Breast epithelium (tissue), 4 donors: ENCODE measurements at places on chromosomes 5 and 9.

- H3K27me3 ChIP-seq, result no peaks in the 10 kb centered on the region
- no peak overlapping the region for H3K4me3 ChIP-seq
- no peak for DNase-seq
- no peaks in the 10 kb centered on the region for H3K36me3 ChIP-seq
- no peak overlapping the region for H3K27ac ChIP-seq
Measured at GRCh38 chr5:111563031-111563822, 50.9 kb upstream of the STARD4 start.

GRCh38 chr9:14071484-14071883 is 242.5 kb downstream of the NFIB start:
- DNase-seq, result no peak
- no peaks in the 10 kb centered on the region for H3K4me1 ChIP-seq
- H3K27ac ChIP-seq, result no peak overlapping the region
- no peaks in the 10 kb centered on the region for H3K27me3 ChIP-seq
- no peaks in the 10 kb centered on the region for H3K36me3 ChIP-seq

DNA sequence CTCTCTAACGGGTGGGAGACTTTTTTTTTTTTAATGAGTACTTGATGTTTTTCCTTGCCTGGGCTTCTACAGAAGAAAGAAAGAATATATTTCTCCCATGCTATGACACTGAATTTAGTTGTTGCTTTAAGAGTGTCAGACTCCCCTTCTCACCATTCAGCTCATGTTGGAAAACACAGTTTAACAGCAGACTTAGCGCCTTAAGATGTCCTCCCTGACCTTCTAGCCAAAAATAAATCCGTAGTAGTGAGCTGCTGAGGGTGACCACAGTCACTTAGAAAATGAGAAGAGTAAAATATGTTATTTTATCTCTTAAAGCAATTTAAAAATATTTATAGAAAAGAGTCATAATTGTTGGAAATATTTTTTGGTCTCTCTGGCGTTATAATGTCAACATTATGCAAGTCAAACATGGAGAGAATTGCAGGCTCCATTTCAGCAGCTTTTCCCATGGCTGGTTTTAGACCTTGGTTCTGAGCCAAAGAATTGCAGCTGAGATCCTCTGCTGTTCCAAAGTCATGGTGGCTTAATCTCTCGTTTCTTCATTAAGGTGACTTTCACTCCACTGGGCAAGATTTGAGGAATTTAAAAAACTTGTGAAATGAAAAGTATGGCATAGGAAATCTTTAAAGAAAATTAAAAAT is 143.5 kb downstream of the GHR start:
- no peaks in the 10 kb centered on the region for H3K36me3 ChIP-seq
- no peak for DNase-seq
- H3K4me3 ChIP-seq, result no peak overlapping the region
- peaks cover 3% of the 10 kb centered on the region for H3K4me1 ChIP-seq
- H3K27ac ChIP-seq, result no peak overlapping the region
- H3K27me3 ChIP-seq, result no peaks in the 10 kb centered on the region

GRCh38 chr9:86238861-86239770 is 20.3 kb downstream of the C9orf153 start:
- no peaks in the 10 kb centered on the region for H3K27me3 ChIP-seq
- no peak overlapping the region for H3K27ac ChIP-seq
- H3K36me3 ChIP-seq, result no peaks in the 10 kb centered on the region
- no peaks in the 10 kb centered on the region for H3K4me1 ChIP-seq
- no peak for DNase-seq

- DNase-seq, result no peak
- no peaks in the 10 kb centered on the region for H3K36me3 ChIP-seq
- H3K27ac ChIP-seq, result no peak overlapping the region
- H3K4me1 ChIP-seq, result no peaks in the 10 kb centered on the region
Measured at GRCh38 chr5:40738502-40738901, 17.3 kb downstream of the TTC33 start.
